ENCODE measurements at places on chromosomes 2 and 18. TPM values are rescaled to one million over a fixed set of nuclear protein-coding genes. Genes with fewer than 3 reads are reported as not detected.

Gene CNDP1
- not detected for total RNA-seq

Gene PRSS56
- total RNA-seq, result not detected

Gene TRAPPC12
- total RNA-seq, result 238 TPM

Gene ATP9B
- total RNA-seq, result 42.4 TPM

Gene GAD1
- not detected for total RNA-seq

Gene SNORC
- total RNA-seq, result 45.6 TPM

Gene TEX261
- 34.5 TPM for total RNA-seq

DNA sequence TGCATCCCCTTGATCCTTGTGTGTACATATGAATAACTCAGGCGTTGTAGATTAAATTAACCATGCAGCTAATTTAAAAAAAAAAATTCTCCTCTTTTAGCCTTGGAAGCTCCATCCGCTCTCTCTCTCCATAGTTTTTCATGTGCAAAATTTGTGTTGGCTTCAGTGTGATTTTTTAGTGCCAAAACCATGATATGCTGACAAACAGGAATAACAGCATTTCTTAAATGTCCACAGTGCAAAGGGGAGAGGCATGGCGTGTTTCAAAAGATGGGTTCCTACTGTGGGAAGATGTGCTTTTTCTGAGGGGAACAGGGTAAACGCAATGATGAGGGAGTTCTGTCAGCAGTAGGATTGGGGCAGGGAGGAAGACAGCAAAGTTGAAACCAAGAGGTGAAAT lies 247.0 kb downstream of the ICOS start:
- no peak for DNase-seq

DNA sequence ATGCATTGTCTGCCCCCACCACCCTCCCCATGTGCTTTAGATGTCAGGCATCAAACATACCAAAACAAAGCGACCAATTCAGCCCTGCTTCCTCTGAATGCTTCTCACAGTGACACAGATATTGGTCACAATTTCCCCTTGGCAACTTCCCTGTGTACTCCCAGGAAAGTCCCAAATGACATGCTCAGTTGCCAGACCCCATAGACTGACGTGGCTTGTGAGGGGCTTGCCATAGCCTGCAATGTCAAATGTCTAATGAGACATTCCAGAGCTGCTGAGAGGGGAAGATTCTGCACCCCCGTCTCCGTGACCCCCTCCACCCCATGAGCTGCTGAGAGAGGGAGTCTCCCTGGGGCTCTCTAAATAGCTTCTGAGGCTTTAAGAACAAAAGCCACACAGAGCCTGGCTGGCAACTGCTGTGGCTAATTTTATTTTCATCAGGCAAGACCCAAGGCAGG lies 47.3 kb downstream of the RFTN2 start:
- no peak for DNase-seq

GRCh38 chr2:854460-854859 lies 96.2 kb upstream of the SNTG2 start:
- DNase-seq, result peak; percentile 66

GRCh38 chr2:96847586-96847985 lies 3.8 kb upstream of the ANKRD23 start:
- DNase-seq, result no peak

DNA sequence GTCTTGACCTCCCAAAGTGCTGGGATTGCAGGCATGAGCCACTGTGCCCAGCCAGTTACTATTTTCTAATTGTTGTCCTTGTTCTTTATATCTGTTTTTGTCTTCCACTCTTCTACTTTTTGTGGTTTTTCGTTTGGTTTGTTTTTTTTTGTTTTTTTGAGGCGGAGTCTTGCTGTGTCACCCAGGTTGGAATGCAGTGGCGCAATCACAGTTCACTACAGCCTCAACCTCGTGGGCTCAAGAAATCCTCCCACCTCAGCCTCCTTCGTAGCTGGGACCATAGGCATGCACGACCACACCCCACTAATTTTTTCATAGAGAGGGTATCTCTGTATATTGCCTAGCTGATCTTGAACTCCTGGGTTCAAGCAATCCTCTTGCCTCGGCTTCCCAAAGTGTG lies 100.7 kb downstream of the EHBP1 start:
- DNase-seq, result no peak

DNA sequence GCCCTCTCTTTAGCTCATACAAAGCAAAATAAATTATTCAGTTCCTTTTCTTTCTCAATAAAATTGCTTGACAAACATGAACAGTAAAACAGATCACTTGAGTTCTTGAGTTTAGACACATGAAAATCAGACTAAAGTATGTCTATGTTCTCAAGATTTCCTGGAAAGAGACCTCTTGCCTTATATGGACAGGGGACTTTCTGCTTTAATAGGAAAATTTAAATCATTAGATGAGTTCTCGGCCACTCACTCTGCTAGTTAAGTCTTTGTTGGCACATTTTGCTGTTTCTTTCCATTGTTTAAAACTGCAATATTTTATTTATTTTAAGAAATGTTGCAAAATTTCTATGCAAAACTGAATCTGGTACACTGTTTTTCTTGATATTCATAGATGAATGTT lies 207.8 kb downstream of the RND3 start:
- no peak for DNase-seq

- no peak for DNase-seq
Observed at GRCh38 chr2:46893269-46893939, 22.2 kb downstream of the MCFD2 start.

DNA sequence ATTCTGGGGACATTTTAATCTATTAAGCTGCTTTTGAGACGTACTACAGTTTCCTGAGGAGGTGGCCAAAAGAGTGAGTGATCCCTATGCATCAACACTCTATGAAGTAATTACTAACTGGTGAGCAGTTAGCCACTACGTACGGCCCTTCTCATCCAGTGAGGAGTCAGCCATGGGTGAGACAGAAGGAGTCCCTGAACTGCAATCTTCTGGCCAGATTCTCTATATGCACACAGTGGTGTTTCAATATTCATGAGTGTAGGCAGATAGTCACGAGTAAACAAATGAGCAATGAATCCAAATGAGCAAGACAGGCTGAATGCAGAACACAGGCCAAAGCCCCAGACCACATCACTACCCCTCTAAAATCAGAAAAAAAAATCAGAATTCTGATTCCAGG lies 29.8 kb upstream of the TMEM214 start:
- DNase-seq, result no peak
